Vagina (tissue), 2 donors: ENCODE measurements at places on chromosomes 6 and 20.

GRCh38 chr20:23305098-23305497 lies 45.5 kb upstream of the NXT1 start:
- DNase-seq: no peak

GRCh38 chr20:40588891-40589290 lies 100.1 kb downstream of the MAFB start:
- no peak for DNase-seq

DNA sequence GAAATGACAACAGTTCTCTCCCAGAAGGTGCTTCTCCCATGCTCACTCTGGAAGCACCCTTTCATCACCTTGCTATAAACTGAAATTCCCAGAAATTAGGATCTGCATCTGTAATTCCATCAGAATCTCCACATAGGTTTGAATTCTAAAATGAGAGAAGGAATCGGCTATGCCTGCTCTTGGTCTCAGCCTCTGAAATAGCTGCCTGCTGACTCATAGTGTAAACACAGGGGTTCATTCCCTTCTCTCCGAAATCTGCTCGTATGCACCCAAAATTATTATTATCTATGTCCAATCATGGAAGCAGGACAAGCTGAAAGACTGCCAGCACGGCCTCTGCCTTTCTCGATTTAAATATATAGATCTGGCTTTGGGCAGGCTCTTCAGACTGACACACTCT lies 74.6 kb upstream of the TAB2 start:
- no peak for DNase-seq

GRCh38 chr20:58006346-58007316 lies 221.8 kb downstream of the ANKRD60 start:
- DNase-seq: no peak

- DNase-seq: no peak
These were observed 21.8 kb upstream of the IRAK1BP1 start for GRCh38 chr6:78845567-78845966.

GRCh38 chr6:36701401-36701991 lies 3.9 kb downstream of the RAB44 start:
- DNase-seq: no peak
